GF-D8 (cell line): ENCODE measurements at places on chromosomes 2 and 18.

DNA sequence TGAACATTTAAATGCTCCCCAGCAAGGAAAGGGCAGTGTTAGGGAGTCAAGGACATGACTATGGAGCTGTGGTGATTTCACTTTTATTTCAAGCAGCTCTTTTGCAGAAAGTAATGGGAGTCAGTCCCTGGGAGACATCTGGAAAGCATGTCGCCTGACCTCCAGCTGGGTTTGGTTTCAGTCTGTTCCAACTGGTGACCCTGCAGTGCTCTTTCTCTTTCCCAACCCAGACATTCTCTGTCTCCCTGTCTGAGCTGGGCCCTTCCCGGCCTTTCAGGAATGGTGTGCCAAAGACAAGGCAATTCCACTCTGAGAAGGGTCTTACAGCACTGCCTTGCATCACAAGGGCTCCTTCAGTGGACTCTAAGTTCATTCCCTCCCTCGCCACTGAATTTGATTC, 323.2 kb downstream of the OSR1 start:
- no peak for DNase-seq

DNA sequence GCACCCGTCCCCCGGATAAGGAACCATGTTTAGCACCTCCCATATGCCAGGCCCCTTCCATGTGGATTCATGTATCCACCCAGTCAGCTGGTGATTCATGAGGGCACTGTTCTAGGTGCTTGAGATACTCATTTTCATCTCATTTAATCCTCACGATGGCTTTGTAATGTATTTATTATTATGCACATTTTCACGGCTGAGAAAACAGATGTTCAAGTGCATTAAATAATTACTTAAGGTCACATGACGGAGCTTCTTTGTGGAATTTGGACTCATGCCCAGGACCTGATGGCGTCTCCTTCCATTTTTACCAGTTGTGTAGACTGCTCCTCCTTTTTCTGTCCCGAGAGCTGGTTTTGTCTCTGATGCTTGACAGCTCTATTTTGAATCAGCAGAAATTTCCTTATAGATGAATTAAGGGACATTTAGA, 72.2 kb upstream of the RBM44 start:
- no peak for DNase-seq

DNA sequence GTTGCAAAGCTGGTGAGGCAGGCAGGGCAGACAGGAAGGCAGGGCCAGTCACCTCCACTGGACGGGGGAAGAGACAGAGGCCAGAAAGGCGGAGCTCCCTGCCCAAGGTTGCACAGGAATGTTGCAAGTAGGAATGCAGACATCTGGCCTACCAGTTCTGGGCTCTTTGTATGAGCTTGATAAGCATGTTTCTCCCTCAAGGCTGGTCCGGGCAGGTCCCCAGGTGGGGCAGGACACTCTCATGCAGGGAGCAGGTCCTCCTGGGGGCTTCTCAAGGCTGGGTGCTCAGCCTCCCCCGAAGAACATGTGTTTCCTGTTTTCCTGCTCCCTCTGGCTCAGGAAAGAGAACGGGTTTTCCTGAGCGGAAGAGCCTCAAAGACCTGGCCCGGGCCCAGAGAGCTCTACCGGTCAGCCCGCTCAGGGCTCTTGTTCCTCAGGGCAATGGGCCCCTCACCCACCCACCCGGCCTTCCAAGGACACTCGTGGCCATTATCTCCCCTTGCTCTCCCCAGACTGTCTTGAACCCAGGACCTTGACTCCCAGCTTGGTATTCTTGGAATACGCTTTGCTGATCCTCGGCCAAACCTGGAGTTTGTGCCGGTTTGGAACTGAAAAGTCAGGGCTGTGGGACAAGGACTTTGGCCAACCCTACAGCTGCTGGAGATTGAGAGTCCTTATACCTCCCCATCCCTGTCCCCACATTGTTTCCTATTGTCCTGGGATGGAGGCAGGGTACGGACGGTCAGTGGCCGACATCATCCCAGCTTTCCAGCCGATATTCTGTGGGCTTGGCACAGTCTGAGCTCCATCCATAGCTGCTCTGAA, 87.7 kb upstream of the HAAO start:
- DNase-seq, result no peak

GRCh38 chr2:95526360-95527341, 42.1 kb upstream of the TRIM43B start:
- no peak for DNase-seq

- no peak for DNase-seq
Measured at GRCh38 chr2:85853499-85854165, 35.2 kb downstream of the ST3GAL5 start.

GRCh38 chr18:21049306-21049705, 62.3 kb downstream of the ROCK1 start:
- no peak for DNase-seq

DNA sequence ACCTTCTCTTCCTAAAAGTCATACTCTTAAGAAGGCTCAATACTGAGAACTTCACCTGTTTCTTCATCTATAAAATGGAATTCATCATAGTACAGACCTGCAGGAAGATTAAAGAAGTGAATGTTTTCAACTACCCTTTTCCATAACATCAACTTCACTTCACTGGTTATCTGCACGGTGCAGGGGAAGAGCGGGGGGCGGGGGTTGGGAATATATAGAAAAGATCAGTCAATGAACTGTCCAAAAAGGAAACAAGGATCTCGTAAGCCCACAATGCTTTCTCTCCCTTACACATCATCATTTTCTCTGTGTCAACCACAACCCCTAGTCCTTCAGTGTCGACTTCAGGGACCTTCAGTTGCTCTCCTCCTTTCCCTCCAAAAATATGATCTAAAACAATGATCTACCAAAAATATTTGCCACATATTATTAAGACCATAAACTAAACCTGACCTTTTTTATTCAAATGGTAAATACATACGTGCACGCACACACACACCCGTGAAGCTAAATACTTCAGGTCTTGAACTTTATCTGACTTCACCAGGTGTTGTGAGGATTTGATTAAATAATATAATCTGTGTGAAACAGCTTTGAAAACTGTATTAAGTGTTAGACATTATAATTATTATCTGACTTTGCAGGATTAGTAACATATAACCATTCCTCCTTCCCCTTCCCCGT, 4.9 kb downstream of the MBOAT2 start:
- no peak for DNase-seq

DNA sequence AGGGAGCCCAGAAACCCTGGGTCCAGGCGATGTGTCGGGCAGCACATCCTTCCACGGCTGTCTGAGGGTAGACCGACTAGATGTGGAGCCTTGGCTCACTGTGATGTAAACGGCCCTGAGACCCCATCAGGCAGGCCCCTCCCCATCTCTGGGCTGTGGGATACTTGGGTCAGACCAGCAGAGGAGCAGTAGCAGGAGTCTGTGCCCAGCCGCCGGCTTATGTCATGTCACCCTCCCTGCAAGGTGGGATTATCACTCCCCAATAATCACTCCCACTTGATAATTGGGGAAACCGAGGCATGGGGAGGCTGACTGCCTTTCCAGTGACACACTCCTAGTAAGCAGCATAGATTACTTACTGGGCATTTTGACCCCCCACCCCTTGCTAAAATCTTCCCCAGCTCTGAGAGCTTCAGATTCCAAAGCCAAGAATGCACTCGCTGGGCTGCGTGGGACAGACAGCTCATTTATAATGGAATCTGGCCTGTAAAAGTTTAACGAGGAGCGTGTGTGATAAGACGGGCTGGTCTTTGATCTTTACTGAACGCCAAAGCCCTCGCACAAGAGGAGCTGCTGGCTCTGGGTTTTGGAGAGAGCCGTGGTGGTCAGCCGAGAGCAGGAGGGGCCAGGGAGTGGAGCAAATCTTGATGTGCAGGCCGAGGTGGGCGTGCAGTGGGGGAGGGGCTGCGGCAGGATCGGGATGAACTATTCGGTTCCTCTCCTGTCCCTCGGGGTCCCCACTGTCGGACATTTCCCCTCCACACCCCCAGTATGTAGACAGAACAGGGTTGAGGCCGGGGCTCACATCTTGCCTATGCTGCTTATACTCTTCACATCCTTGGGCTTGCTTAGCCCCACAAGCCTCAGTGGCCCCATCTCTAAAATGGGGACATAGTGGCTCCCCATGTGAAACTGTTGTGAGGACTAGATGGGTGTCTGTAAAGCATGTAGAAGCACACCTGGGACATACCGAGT, 200.0 kb downstream of the GLI2 start:
- no peak for DNase-seq

DNA sequence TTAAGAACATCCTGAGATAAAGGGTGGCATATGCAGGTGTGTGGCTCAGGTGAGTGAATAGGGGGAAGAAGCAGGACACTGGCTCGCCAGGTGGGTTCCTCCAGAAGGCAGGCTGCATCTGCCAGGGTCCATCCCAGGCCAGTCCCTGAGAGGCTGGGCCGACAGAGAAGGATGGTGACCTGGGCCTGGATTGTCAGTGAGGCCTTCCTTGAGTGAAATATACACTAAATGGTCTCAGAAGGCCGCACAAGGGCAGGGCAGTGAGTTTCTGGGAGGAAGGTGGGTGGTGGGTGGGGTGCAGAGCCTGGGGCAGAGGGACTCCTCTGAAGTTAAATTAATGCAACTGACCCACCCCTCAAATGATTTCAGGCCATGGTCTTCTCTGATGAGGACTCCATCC, 182.1 kb downstream of the ANKRD30B start:
- no peak for DNase-seq

- DNase-seq, result no peak
Measured at GRCh38 chr2:232139786-232140562, 178.5 kb downstream of the DIS3L2 start.

DNA sequence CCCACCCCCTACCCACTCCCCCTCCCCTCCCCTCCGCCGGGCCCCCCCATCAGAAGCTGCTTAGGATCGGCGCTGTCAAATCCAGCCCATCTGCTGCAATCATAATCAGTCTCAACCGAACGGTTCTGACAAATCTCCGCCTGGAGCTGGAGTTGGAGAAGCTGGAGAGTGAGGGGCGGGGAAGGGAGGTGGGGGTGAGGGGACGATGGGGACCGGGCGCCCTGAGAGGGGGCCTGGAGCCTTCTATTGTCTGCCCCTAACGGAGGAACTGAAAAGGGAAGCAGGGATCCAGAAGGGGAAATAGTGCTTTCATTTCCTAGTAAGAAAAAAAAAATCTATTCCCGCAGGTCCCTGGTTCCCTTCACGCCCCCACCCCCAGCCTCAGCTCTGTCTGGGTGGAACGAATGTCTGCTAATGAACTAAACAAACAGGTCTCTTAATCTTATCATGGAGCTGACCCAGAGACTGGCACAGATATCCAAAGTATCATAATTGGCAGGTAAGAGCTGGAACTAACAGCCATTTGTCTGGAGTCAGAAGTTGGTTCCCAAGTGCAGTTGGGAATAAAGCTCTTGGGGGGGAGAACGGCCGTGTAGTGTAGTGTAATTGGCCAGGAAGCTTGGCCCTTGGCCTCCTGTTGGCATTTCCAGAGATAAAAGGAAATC, 301.2 kb downstream of the NCKAP5 start:
- DNase-seq, result no peak

GRCh38 chr2:102657770-102658169, 38.4 kb downstream of the SLC9A2 start:
- no peak for DNase-seq

- DNase-seq, result no peak
Measured at GRCh38 chr2:117981810-117982209, 32.1 kb downstream of the CCDC93 start.

- no peak for DNase-seq
Measured at GRCh38 chr18:66280470-66280869, 323.4 kb downstream of the CDH19 start.

DNA sequence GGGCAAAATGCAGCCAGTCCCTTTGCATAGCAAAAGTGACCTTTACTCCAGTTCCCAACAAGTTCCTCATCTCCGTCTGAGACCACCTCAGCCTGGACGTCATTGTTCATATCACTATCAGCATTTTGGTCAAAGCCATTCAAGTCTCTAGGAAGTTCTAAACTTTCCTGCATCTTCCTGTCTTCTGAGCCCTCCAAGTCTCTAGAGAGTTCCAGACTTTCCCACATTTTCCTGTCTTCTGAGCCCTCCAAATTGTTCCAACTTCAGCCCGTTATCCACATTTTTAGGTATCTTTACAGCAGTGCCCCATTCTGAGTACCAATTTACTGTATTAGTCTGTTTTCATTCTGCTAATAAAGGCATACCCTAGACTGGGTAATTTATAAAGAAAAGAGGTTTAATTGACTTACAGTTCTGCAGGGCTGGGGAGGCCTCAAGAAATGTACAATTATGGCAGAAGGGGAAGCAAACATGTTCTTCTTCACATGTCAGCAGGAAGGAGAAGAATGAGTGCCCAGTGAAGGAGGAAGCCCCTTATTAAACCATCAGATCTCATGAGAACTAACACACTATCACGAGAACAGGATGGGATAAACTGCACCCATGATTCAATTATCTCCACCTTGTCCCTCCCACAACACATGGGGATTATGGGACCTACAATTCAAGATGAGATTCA, 123.7 kb downstream of the MYCN start:
- no peak for DNase-seq

- DNase-seq, result no peak
Measured at GRCh38 chr2:12918835-12919445, 202.2 kb downstream of the TRIB2 start.

- no peak for DNase-seq
Measured at GRCh38 chr2:207091176-207091575, 74.6 kb downstream of the KLF7 start.

DNA sequence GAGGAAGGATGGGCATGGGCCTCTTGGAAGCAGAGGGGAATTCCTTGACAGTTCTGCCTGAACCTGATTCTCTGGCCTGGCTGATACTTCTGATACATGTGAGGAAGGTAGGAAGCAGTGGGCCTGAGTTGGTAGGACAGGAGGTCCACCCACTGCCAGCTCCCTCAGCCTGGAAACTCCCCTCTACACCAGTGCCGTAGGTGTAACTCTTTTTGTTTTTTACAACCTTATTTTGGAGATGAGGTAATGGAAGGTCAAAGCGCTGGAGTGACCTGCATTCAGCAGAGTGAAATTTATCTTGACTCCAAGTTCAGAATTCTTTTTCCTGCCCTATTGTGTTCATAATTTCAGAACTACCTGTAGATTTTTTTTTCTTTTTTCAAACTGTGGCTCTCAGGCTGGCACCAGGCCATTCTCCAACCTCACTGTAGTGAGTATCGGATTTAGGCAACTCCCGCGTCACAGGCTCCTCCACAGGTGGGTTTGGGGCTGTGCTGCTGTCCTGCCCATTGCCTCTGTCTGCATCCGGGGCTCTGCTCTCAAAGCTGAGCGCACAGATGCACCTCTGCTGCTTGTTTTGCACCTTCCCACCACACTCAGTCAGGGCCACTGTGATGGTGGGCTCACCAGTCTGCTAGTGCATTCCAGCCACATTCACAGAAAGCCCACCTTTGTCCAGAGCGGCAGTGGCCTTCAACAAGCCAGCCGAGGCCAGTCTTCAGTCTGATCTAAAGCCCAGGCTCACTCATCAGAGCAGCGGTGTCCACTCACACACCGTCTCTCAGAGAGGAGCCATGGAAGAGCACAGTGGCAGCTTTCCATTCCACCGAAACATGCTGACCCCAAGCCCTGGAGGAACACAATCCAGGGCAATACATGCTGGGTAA, 87.2 kb downstream of the UXS1 start:
- DNase-seq, result no peak

- DNase-seq, result no peak
Measured at GRCh38 chr2:222300726-222301052, 1.9 kb upstream of the PAX3 start.

DNA sequence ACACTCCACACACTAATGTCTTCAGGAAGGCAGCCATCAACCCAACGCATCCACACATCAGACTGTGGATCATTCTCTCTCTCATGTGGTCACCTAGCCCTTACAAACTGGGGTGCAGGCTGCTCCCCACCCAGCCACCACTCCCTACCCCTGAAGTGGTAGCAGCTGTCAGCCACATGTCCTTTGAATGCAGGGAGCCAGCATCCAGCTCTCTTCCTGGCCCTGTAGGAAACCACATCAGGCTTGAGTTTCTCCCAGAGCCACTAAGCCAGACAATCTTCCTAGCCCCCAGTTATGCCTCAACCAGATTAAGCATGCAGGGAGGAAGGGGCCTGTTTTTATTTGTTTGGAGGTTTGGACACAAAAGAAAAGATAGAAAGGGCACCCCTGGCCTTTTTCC, 52.8 kb upstream of the SPP2 start:
- no peak for DNase-seq
